Fibroblast of lung (primary cell): ENCODE measurements at places on chromosomes 12 and 14. TPM values are rescaled to one million over a fixed set of nuclear protein-coding genes. Genes with fewer than 3 reads are reported as not detected.

GRCh38 chr12:78914859-78915331 is 50.3 kb downstream of the SYT1 start:
- H3K27ac ChIP-seq: no peak overlapping the region
- H3K36me3 ChIP-seq: no peaks in the 10 kb centered on the region
- DNase-seq: peak; percentile 21

DNA sequence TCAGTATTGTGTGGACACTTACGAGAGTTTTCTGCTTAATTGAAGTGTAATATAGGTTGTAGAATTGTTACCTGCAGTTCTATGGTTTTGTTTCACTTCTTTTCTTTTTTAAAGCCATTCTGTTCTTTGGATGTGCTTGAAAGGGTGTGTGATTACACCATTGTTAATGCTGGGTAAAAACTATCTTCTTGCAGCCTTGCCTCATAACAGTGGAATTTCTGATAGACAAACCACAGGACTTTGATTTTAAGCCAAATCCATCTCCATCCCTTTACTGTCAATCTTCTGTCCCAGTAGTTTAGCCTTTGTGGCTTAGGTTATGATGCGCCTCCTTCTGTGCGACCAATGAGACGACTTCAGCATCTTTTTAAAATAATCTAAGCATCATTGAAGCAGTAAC is 182.3 kb downstream of the PELI2 start:
- H3K27ac ChIP-seq: no peak overlapping the region
- DNase-seq: peak; percentile 82

DNA sequence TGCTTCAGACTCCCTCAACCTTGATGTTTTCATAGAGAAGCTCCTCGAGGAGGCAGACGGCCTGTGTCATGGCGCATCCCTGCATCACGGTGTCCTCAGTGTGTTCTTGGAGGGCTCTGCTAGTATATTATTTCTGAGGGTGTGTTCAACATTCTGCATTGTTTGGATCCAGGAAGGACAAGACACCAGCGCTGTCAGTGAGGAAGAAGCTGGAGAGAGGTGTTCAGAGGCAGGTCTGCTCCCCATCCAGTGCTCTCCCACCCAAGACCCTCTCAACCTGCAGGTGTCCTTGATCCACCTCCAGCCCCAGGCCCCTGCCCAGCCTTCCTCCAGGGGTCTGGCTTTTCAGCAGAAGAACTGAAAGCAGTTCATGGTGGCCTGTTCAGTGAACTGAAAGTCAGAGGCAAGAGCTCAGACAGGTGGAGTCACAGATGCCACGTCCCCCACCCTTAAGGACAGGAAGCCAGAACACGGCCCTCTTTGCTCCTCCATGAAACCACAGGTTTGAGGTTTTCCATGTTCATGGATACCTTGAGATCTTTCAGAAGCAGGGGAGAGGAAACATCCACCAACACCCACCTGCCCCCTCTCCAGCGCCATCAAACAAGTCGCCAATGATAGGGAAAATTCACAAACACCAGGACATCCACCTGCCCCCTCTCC is 37.4 kb downstream of the DIO3 start:
- H3K27me3 ChIP-seq: no peaks in the 10 kb centered on the region
- H3K4me1 ChIP-seq: no peaks in the 10 kb centered on the region
- H3K27ac ChIP-seq: no peak overlapping the region
- H3K36me3 ChIP-seq: no peaks in the 10 kb centered on the region
- H3K4me3 ChIP-seq: no peak overlapping the region

DNA sequence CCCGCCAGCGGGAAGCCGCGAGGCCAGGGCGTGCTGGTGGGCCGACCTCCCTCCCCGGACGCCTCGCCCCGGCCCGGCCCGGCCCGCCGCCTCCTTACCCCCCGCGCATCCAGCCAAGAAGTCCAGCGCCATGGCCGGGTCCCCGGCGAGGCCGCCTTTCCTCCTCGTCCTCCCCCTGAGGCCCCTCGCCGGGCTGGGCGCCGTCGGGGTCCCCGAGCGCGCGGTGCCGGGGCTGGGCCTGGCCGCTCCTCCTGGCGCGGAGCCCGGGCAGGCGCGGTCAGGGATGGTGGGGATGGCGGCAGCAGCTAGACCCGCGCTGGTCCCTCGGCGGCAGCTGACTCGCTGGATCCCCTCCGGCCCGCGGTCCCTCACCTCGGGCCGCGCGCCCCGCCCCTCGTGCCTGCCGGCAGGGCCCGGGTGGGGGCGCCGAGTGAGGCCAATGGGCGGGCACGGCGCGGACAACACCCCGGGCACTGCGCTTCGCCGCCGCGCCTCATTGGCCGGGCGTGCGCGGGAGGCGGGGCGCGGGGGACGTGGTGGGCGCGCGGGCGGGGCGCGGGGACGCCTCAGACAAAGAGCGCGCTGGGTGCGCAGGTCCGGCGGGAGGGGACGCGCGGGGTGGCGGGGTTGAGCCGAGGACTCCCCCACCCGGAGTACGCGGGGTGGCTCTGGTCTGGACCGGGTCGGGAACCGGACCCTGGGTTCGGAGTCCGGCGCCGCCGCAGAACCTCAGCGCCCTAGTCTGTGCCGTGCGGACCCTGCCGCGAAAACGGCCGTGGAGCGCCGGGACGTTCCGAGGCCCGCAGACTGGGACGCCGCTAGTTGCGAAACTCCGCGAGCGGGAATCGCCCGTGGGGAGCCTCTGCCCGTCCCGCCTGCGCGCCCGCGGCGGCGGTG is at the start of gene SLC25A29:
TSS of gene SLC25A29 (minus strand) at position 344 of the 897 bp plus-strand sequence. CDS start at position 132, 212 bp downstream.
- peak within 1 kb of the TSS; percentile 66 for H3K27ac ChIP-seq
- DNase-seq: peak; percentile 77
- no peaks in the 10 kb centered on the region for H3K36me3 ChIP-seq
- H3K27me3 ChIP-seq: no peaks in the 10 kb centered on the region
- H3K4me3 ChIP-seq: peak within 1 kb of the TSS; percentile 66

DNA sequence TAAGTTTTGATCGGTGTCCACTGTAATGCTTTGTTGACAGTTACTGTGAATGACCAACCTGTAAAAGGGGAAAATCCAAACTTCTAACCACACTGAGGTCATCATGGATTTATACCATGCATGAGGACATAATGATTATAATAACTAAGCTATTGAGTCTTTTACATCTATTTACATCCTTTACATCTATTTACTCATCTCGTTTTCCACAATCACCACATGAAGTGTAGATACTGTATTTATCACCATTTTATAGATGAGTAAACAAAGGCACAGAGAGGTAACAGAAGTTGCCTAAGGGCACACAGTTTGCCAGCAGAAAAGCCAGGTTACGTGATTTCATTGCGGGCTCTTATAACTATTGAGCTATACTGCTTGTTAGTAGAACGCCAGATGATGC is 27.9 kb upstream of the EID3 start:
- DNase-seq: no peak
- no peaks in the 10 kb centered on the region for H3K36me3 ChIP-seq
- H3K27me3 ChIP-seq: no peaks in the 10 kb centered on the region
- no peak overlapping the region for H3K27ac ChIP-seq
- peaks cover 10% of the 10 kb centered on the region for H3K4me1 ChIP-seq
- no peak overlapping the region for H3K4me3 ChIP-seq

GRCh38 chr14:71551291-71551950 is 380.8 kb upstream of the RGS6 start:
- H3K27ac ChIP-seq: no peak overlapping the region
- peak; percentile 92 for DNase-seq
- peaks cover 2% of the 10 kb centered on the region for H3K4me1 ChIP-seq
- no peak overlapping the region for H3K4me3 ChIP-seq
- H3K36me3 ChIP-seq: no peaks in the 10 kb centered on the region
- H3K27me3 ChIP-seq: no peaks in the 10 kb centered on the region

- DNase-seq: no peak
- H3K27me3 ChIP-seq: no peaks in the 10 kb centered on the region
- H3K4me3 ChIP-seq: no peak overlapping the region
- no peaks in the 10 kb centered on the region for H3K4me1 ChIP-seq
- no peaks in the 10 kb centered on the region for H3K36me3 ChIP-seq
These were observed 283.6 kb downstream of the PCNX1 start for GRCh38 chr14:71190770-71191374.

Gene HOTAIR
- not detected in 2 replicates for total RNA-seq

Gene ACOT2
- total RNA-seq: 21.3 and 27.1 TPM in 2 replicates
